ENCODE measurements at places on chromosomes 1 and 21.

GRCh38 chr1:41656825-41657500, 172.5 kb upstream of the EDN2 start:
- no peak for DNase-seq

- DNase-seq = no peak
Measured at GRCh38 chr1:168686666-168687065, 42.3 kb downstream of the DPT start.

DNA sequence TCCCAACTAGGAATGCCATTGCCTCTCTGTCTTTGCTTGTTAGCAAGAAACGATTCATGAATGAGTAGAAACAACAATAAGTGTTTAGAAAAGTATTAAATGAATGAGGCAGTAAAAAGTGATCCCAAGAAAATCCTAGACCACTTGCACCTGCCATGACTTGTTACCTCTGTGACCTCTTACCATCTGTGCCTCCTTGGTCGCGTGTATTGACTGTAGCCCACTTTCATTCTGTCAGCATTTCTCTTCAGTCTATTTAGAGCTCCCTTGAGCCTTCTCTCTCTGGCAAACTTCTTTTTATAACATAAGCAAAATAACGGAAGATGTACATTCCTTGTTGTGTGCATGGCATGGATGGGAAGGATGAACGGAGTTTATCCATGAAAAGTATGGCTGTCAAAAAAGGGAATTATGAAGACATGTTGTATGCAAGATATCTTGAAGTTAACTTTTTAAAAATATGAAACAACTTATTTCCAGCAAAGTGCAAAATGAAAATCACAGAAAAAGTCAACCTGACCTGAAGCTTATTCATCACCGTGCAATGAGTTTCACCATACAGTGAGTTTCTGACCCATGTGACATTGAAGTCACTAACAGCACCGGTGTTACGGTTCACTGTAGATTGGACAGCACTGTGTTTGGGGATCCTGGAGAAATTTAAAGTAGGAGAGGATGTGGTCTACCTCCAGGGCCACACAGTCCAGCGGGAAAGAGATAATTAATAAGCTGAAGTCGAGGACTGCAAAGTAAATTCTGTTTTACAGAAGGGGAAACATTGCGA, 47.7 kb downstream of the KCNK1 start:
- DNase-seq = no peak

DNA sequence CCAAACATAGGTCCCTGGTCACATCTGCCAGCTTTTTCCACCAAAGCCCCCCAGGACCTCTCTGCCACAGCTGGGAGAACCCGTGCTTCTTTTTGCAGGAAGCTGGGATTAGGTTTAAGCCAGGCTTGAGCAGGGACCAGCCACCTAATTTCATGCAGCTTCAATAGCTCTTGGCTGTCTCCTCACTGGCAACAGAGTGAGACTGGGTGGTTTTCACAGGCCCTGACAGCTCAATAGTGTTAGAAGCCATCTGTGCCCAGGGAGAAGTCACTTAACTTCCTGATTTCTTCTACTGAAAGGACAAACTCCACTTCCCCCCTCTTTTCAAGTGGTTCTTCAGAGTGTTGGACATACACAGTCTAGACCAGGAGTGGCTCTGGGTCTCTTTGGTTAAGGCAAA, 20.4 kb upstream of the SRSF4 start:
- no peak for DNase-seq

DNA sequence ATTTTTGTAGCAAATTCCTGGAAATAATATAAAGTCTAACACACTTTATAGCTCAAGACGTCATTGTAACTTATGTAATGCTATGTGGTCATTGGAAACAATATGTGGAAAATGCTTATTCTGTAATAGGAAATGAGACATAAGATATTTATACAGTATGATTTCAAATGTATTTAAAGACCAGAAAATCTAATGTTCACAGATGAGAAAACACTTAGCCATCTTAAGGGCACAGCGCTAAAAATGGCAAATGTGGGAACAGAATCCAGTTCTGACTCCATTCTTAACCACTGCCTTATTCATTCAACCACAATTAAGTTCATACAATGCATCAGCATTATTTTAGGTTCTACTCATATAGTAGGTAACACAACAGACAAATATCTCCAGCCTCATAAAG, 12.5 kb downstream of the CSDE1 start:
- no peak for DNase-seq

DNA sequence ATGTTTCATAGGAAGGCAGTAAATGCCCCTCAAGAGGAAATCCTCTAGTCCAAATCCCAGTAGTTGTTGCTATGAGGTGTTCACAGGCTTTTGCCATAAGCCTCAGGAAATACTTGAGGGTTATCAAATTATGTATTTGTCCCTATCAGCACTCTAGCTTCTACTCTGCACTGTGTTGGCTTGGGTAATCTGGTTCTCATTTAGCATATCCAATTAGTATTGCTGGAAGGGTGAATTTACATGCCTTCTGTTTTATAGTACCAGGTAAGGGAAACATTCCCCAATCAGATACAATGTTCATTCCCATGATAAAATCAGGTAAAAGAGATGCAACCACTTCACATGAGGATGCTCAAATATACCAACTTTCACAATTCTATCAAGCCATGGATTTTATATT, 211.2 kb downstream of the S1PR1 start:
- DNase-seq = no peak

- DNase-seq = no peak
Measured at GRCh38 chr1:225465793-225466517, 38.1 kb upstream of the LBR start.

- DNase-seq = no peak
Measured at GRCh38 chr1:244788493-244789275, 46.8 kb upstream of the COX20 start.

GRCh38 chr1:61399199-61399598, 316.8 kb downstream of the NFIA start:
- DNase-seq = no peak

DNA sequence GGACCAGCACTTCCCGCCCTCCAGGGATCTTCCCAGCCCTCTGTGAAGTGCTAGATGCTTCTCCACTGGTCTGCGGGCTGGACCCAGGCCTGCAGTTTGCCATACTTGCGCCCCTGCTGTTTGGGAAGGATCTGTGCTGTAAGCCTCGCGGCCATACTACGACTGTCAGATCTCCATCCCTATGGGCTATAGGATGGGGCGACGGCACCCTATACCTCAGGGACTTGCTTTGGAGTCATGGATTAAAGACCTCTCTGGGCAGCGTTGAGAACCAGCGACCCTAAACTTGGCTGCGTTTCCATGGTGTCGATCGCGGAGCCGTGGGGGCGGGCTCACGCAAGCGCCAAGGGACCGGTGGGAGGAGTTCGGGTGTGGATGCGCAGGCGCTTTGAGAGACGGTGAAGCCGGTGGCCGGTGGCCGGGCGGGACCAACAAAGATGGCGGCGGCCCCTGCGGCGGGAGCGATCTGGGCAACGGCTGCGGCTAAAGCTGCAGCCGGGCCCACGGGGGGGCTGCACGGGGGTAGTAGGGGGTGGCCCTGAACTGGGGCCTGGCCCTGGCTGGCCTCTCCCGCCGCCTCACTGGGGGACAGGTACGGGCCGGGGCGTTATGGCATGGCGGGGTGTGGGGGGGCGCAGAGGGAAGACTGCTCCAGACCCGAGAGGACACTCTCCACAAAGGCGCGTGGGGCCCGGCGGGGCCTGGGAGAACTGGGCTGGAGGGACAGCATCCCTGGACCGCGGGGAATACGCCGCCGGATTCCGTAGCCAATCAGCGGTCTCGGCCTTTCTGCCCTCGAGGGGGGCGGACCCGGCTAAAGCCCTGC, at the start of gene USP21:
Gene USP21 (plus strand): TSS at position 414 of the 826 bp plus-strand sequence. CDS start 1,141 bp downstream, outside the sequence.
- DNase-seq = peak; percentile 89
